ENCODE measurements at places on chromosomes 2 and 18.

GRCh38 chr2:60405271-60405919 lies 148.1 kb downstream of the BCL11A start:
- no peak for DNase-seq

GRCh38 chr18:22778996-22779395 lies 154.1 kb upstream of the RBBP8 start:
- DNase-seq = no peak

DNA sequence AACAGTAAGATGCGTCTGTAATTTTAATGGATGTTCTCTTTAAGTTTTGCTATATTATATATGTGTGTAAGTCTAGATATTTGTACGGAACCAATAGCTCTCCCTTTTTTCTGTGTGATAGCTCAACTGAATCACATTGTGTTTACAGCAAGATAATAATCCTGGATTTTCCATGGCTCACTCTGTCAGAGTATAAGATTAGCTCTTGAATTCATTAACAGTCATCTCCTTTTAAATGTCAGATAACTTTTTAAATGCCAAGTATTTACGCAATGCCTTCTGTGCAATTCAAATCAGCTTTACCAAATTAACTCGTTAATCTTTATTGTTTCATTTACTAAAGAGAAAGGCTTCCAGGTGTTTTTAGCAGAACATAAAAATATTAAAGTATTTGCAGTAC lies 76.9 kb downstream of the KIAA2012 start:
- no peak for DNase-seq

DNA sequence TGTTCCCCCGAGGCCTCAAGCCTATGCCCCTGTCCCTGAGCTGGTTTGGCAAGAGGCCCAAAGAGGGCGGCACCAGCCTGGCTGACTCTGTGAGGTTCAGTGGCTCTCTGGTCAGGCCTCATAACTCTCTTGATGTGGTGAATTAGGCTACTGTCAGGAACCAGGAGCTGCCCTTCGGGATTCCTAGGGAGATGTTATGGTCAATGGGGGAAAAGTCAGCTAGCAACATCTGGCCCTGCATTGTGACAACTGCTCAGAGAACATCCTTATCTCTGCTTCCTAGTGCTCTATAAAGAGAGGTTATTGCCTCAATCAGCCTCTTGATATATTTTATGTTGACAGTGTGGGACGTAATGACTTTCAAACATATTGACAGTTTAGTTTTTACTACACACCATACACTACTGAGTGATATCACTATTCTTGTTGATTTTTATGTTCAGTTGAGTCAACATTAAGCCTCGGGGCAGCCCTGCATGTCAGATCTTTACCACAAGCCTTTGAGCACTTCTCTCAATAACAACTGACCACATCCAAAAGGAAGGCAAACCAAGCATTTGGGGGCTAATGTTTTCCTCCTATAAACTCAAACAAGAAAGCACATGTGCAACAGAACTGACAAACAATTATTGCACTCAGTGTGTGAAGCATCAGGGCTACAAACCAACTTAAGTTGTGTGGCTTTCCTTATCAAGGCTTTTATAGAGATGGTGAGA lies 448.3 kb upstream of the SLC14A2 start:
- DNase-seq = no peak

DNA sequence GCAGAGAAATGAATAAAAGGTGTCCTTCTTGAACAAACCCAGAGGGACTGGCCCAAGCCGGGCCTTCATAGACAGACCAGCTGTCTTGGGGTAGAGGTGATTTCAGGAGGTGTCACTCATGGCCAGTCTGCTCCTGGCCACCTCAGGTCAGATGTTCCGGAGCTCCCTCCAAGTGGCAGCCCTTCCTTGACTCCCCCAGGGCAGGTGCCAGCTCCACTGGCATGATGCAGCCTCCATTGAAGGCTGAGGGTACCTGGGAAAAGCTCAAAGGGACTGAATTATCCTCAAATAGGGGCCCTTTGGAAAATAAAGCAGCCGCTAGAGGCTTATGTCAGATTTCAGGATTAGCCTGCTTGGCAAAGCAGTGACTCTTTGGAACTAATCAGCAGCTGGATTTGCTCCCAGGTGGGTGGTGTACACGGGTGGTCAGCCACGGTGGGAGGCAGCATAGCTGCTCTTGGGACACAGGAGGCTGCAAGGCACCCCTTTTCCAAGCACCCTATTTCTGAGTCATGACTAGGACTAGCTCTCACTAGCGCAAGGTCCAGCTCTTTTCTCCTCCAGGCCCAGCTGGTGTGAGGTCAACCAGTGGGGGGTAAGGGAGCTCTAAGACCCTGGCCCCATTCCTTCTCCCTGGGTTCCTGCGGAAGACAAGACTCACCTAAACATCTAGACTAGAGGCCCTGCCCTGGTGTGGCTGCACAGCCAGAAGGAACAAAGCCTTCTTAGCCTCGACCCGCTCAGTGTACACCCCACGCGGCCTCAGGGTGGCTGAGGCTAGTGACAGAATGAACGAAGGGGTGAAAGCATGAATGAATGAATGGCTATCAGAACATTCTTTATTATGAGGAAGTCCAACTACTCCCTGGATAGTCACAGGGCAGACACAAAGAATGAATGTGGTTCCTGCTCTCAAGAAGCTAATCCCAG lies 29.3 kb downstream of the HS1BP3 start:
- DNase-seq = no peak

- no peak for DNase-seq
These were observed 19.8 kb upstream of the NFU1 start for GRCh38 chr2:69456950-69457445.

- DNase-seq = peak; percentile 56
These were observed 12.7 kb downstream of the GCKR start for GRCh38 chr2:27509326-27509725.

GRCh38 chr2:136051001-136051724 lies 65.7 kb upstream of the DARS1 start:
- no peak for DNase-seq

- no peak for DNase-seq
These were observed 33.1 kb upstream of the TTC39C start for GRCh38 chr18:23981369-23981980.

GRCh38 chr18:28198620-28199019 lies 21.7 kb upstream of the CDH2 start:
- no peak for DNase-seq

DNA sequence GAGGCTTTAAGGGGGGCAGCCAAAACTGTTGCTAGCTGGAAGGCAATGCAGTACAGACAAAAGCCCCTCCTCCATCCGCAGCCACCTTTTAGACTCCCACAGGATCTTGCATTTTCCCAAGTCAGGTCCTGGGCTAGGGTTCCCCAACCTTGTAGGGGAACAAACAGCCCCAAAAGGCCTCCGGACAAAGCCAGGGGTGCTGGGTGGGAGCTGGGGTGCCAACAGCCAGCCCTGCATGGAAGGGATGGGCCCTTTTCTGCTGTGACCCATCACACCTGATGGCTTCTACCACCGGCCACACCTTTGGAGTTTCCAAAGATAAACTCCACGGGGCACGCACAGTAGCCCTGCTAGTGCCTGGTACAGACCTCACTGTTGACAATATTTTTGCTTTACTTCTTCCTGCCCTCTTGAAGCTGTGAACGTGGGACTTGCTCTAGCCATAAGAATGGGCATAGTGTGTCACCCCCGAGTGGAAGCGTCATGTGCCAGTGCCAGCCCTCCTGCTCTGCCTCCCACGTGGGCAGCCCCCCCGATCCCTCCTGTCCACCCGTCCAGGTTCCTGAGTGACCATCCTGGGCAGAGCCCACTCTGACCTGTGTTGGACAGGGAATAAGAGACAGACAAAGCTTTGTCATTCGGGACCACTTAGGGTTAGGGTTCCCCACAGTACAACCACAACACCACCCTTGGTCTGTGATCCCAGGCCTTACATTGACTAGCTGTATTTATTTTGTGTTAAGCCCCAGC lies 18.8 kb downstream of the TUBB6 start:
- DNase-seq = no peak

DNA sequence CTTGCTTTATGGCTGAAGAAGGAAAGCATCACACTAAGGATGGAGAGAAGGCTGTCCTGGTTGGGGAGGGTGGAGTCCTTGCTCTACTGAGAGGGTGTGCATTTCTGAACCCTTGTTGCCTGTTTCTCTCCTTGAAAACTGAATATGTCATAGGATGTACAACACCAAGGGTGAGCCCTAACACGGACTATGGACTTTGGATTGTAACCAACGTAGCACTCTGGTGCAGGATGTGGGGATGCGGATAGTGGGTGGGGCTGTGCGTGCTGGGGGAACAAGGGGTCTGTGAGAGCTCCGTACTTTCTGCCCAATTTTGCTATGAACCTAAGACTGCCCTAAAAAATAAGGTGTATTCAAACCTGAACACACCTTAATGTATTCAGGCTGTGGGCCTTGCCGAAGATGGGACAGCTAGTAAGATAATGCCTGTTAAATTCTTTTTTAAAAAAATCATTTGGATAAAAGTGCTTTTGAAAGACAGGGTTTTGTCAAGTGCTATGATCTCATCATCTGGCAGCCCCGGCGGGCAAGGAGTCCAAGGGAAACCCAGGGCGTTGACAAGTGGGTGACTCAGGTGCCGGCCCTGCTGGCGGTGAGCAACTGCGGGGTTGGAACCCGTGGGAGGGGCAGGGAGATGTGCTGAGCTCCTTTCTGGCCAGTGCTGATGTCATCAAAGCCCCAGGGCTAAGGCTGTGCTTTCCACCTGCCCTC lies 54.0 kb downstream of the GATA6 start:
- peak; percentile 82 for DNase-seq

GRCh38 chr2:98480598-98480997 lies 35.9 kb downstream of the INPP4A start:
- no peak for DNase-seq

DNA sequence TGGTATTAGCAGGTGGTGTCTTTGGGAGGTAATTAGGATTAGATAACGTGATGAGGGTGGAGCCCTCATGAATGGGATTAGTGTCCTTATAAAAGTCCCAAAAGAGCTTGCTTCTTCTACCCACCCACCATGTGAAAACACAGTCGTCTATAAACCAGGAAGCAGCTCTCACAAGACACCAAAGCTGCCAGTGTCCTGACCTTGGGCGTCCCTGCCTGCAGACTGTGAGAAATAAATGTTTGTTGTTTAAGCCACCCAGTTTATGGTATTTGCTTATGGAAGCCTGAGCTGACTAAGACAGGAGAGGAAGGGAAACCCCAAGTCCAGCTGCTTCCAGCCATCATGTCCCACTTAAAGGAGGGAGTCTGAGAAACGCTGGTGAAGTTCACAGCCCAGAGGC lies 13.6 kb downstream of the ADI1 start:
- no peak for DNase-seq

DNA sequence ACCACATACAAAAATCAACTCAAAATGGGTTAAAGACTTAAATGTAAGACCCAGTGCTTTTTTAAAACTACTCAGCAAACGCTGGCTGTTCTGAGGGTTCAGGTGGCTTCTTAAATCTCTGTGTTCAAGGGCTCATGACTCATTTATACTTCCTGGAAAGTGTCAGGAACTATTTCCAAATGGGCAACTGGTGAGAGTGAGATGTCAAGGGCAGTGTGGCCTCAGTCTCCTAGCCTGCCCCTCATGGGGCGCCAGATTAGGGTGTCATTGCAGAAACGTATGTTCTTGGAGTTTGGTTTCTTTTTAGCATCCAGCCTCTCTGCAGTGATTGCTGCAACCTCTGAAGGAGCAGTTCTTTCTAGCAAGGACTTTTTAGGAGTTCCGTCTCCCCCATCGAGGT lies 485.4 kb downstream of the TNS1 start:
- DNase-seq = no peak

GRCh38 chr18:24002479-24002878 lies 12.1 kb upstream of the TTC39C start:
- no peak for DNase-seq

DNA sequence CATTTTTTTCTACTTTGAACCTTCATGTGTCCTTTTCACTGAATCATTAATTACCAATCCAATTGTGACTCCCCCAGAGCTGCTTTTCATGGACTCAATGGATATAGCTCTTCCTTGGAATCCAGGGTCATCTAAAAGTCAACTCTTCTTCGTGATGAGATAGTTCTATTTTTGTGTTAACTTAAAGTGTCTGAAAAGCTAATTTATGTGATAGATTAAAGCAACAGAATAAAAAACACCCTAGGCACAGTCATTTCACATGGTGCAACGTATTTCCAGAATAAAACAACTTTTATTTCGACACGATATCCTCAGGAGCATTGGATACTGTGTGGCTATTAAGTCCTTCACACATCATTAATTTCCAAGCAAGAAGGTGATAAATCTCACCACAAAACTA lies 250.6 kb upstream of the SPHKAP start:
- no peak for DNase-seq

- DNase-seq = peak; percentile 86
These were observed 43.4 kb upstream of the TNFRSF11A start for GRCh38 chr18:62281684-62282083.

DNA sequence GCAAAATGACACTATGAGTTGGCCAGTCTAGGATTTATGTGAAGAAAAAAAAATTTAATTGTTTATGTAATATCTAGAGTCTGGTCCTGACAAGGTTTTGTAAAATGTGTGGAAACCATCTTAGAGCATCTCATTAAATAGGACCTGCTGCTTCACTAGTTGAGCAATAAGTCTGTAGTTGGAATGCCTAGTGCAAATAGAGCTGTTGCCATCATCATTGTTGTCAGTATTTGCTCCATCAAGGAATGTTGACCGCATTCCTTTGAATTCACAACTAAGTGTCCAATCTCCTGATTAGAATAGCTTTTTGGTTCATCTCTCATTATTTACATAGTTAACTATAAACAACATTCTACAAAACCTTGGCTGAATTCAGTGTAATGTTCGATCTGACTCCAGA lies 32.2 kb upstream of the RPE start:
- no peak for DNase-seq

- no peak for DNase-seq
These were observed 114.3 kb upstream of the MCFD2 start for GRCh38 chr2:47029737-47030524.

DNA sequence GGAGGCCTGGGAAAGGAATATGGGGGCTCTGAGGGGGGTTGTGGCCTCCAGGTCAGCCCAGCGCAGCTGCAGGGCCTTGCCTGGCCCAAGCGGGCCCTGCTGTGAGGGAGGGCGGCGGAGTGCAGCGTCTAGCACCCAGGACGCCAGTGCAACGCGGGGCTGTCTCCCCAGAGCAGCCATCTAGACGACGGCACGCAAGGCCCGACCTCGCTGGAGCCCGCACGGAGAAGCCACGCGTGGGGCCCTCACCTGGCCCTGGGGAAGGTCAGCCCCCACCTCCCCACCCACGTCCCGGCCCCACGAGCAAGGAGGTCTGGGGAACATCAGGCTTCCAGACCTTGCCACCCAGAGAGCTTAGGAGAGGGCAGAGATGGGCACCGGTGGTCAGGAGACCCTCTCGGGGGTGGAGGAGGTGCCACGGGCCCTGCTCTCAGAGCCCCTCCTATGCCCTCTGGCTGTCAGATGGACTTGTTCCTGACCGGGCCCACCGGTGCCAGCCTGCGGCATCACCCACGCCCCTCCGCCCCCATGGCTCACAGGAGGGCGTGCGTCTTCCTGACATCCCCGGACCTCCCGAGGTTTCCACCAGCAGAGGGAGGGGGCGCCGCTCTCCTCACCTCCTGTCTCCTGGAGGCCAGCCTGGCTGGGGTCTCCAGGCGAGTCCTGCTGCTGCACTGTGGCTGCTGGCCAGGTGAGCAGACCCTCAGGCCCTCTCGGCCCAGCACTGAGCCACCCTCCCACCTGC lies 17.0 kb downstream of the GPR35 start:
- no peak for DNase-seq

GRCh38 chr2:211930331-211930730 lies 608.3 kb downstream of the ERBB4 start:
- DNase-seq = no peak

GRCh38 chr2:177147093-177147694 lies 65.4 kb upstream of the HNRNPA3 start:
- peak; percentile 55 for DNase-seq

GRCh38 chr2:44615950-44616518 lies 254.3 kb downstream of the CAMKMT start:
- no peak for DNase-seq
